ENCODE measurements at places on chromosomes 6 and 20. TPM values are rescaled to one million over a fixed set of nuclear protein-coding genes. Genes with fewer than 3 reads are reported as not detected.

Gene BMP7
- not detected for total RNA-seq

Gene ARMC12
- not detected for total RNA-seq

Gene CCDC28A
- total RNA-seq = 8.2 TPM

Gene CCDC170
- total RNA-seq = not detected

Gene RFX6
- total RNA-seq = not detected

Gene PRRT1
- 0.38 TPM for total RNA-seq

Gene SNRPB
- total RNA-seq = 744 TPM

Gene MRAP2
- total RNA-seq = not detected

Gene TNF
- total RNA-seq = 701 TPM

Gene DCDC2
- total RNA-seq = 0.20 TPM

Gene CLPSL1
- total RNA-seq = not detected

Gene MRPL2
- total RNA-seq = 93.3 TPM

Gene HTR1B
- total RNA-seq = not detected

Gene DDO
- total RNA-seq = not detected

Gene GPX5
- total RNA-seq = not detected

Gene EPB41L1
- 0.50 TPM for total RNA-seq

Gene OR12D3
- not detected for total RNA-seq

Gene KCNB1
- total RNA-seq = 0.05 TPM

Gene TSBP1
- total RNA-seq = not detected

Gene OR2B6
- not detected for total RNA-seq

Gene GTSF1L
- not detected for total RNA-seq

Gene ASCC3
- total RNA-seq = 72.8 TPM

Gene PACRG
- total RNA-seq = not detected

Gene KCNG1
- total RNA-seq = 10.2 TPM

Gene STX11
- 30.9 TPM for total RNA-seq

Gene MAS1
- total RNA-seq = not detected

Gene PTPRK
- 17.5 TPM for total RNA-seq

Gene NFATC2
- 48.9 TPM for total RNA-seq

Gene MLN
- not detected for total RNA-seq

Gene SNAP25
- 0.10 TPM for total RNA-seq

Gene RUNX2
- total RNA-seq = 37.0 TPM

Gene ZFP57
- total RNA-seq = not detected

Gene LRRC1
- 0.78 TPM for total RNA-seq

Gene PNPLA1
- total RNA-seq = not detected

Gene TRIM31
- not detected for total RNA-seq

Gene SYCP2
- 1.1 TPM for total RNA-seq

Gene WFDC10A
- total RNA-seq = not detected

Gene SRF
- total RNA-seq = 72.8 TPM

Gene SRMS
- total RNA-seq = not detected

Gene CRISP2
- not detected for total RNA-seq

Gene FOXC1
- 0.08 TPM for total RNA-seq

Gene SIRPA
- 0.84 TPM for total RNA-seq

Data from activated T-cell treated with anti-CD3 and anti-CD28 coated beads, Interleukin-2, amount 50 U/mL, for 4 hours (primary cell).